ENCODE measurements at places on chromosomes 6 and 20.

DNA sequence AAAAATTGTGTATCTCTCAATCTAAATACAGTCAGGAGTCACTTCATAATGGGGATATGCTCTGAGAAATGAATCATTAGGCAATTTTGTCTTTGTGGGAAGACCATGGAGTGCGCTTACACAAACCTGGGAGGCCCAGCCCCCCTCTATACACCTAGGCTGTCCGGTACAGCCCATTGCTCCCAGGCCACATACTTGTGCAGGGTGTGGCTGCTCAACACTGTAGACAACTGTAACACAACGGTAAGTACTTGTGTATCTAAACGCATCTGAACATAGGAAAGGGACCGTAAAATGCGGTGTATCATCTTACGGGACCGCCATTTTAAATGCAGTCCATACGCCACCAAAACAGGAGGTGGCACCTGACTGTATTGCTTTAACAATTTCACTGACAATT is 58.0 kb upstream of the FRMD1 start:
- no peak for DNase-seq

- peak; percentile 46 for DNase-seq
Measured at GRCh38 chr20:34522969-34523871, 7.0 kb downstream of the DYNLRB1 start.

- DNase-seq = no peak
Measured at GRCh38 chr6:35015476-35015875, 125.7 kb downstream of the TCP11 start.

DNA sequence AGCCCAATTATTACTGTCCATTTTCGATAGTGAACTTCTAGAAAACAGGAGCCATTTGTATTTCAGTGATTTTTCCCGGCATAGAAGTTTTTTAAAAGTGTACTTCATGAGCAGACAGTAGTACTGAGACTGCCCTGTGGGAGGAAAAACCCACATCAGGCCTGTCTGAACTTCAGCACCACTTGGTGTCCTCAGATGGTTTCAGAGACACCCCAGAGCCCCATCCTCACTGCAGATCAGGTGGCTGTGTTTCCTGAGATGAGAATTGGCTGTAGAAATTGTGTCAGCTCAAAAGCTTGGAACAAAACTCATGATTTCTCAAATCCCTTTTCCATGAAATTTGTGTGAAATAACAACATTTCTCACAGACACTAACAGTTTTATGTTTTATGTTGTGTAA is 110.0 kb upstream of the RIN2 start:
- DNase-seq = no peak

DNA sequence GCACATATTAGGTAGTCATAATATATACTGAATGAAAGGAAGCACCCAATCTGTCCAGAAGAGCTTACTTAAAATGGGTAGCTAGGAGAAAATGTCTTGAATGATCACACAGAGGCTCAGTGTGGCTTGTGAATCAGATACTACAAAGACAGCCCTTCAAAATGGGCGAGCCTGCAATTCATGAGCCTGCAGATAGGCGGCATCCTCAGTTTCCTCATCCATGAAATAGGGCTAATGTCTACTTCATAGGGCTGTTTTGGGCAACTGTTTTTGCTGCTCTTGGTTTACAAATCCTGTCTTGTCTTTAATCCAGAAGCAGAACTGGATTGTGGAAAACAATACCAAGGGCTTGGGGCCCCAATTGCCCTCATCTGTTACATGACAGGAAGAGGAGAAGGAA is 129.3 kb upstream of the KCNK16 start:
- DNase-seq = no peak

DNA sequence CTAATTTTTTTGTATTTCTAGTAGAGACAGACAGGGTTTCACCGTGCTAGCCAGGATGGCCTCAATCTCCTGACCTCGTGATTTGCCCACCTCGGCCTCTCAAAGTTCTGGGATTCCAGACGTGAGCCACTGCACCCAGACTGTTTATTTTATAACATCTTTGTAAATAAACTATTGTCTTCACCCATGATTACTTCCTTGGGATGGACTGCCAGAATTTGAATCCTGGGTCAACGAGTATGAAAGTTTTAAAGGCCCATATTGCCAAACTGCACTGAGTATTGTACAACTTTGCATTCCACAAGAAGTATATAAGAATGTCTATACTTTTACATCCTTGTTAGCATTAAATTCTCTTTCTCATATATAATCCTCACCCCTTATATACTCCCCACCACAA is 38.6 kb downstream of the ZHX3 start:
- no peak for DNase-seq

GRCh38 chr6:131613296-131613925 is 14.6 kb downstream of the MED23 start:
- no peak for DNase-seq

DNA sequence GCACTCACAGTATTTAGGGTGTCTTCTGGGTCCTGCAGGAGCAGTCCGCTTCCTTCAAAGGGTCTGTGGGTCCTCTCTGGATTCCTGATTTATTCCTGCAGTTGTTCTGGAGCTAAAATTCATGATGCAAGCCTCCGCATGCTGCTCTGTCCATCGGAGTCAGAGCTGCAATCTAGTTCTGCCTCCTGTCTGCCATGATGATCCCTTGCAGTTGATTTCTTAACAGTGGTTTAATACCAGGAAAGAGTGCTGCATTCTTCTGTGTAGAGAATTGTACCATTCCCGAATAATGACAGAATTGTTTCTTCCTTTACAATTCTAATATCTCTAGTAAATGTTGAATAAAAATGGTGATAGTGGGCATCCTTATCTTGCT is 72.0 kb upstream of the B3GAT2 start:
- no peak for DNase-seq

DNA sequence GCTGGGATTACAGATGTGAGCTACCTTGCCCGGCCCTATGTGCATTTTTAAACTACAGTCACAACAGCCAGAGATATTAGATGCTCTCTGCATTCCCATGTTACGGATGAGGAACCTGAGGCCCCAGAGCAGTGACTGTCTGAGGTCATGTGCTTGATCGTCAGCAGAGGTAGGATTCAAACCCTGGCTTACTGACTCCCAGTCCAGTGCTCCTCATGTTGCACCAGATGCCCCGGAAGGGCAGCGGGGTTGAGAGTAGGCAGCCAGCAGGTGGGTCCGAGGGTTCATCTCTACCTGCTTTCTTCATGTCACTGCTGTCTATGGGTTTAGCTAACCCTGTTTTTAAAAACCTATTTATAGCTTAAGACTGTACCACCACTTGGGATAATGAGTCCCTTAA is 9.3 kb upstream of the ZNF335 start:
- no peak for DNase-seq

DNA sequence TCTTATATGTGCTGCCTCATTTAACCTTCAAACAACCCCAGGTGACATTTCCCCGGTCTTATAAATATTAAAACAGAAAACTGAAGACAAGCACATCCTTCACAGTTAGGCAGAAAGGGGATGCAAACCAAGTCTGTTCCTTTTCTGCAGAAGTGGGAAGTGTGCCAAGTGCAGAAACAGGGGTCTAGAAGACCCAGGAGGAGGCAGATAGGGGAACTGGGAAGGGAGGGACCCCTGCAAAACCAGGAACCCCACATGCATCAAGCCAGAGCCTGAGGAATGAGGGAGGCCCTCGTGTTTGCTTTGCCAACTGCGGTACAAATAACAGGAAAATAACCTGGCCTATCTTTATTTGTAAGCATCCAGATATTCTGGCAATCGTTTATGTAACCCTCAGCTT is 17.0 kb upstream of the CST3 start:
- no peak for DNase-seq

DNA sequence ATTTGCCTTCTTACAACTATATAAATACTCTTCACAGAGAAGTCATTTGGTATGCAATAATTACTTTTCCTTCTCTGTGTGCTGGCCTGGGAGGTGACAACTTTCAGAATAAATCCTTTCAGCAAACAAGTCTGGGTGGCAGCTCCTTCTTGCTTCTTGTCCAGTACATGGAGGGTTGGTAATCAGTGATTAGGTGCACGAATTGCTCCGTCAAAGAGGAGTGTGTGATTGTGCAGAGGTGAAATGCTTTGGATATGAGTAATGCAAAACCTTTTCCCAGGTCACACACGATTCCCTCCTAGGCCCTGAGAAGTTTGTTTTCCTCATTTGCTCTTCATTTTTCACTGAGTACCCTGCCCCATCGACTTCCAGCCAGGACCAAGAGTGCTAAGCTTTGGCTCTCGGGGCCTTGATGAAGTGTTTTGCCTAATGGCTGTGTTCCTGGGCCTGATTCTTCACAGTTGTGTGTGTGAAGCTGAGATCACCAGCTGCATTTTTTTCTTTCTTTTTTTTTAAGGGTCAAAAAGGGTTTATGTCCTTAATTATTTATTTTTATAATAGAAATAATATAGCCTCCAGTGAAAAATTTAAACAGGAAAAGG is 216.5 kb downstream of the ZMYND8 start:
- DNase-seq = no peak

- DNase-seq = no peak
Measured at GRCh38 chr6:77180326-77180725, 283.0 kb downstream of the HTR1B start.

DNA sequence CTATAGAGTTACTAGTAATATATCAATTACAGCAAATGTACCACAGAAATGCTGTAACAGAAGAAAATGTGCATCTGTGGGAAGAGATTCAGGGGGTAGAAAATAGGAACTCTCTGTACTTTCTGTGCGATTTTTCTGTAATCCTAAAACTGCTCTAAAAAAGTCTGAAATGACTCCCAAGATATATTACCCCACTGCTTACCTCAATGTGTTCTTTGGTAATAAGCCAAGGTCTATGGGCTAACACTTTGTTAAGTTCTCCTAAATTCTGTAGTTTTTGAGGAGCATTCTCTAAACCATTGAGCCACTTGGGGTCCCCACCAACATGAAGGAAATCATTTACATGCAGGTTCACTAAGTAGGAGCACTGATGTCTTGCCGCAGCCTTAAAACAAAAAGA is 94.4 kb downstream of the SESN1 start:
- no peak for DNase-seq

DNA sequence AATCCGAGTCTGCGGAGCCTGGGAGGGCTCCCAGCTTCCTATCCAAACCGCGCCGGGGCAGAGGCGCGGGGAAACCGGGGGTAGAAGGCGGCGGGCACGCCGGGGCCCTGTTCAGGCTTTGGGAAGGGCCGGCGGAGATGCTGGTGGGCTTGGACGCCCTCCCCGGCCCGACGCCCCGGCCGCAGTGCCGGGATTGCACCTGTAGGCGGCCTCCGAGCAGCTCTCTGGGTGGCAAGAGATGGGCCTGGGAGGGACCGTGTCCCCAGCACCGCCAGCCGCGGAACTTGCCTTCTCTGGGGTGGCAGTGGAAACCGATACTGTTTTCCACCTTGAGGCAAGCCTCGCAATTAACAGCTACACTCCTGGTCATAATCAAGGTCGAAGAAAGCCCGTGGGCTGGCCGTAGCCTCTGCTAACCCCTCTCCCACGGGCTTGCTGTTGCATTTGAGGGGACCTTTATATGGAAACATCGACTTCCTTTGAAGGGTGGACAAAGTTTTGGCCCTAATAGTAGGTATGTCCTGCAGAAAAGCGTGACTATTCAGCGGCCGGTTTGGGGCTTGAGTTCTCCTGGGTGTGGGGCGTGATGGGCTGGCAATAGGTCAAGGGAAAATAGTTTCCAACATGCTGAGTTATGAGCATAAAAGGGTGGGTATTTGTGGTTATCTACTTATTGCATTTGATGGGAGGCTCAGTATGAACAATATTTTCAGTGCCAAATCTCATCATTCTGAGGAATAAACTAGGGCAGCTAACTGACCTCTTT is 1.1 kb upstream of the JAG1 start:
- peak; percentile 80 for DNase-seq

GRCh38 chr6:111805511-111806164 is 67.6 kb downstream of the FYN start:
- DNase-seq = peak; percentile 75

DNA sequence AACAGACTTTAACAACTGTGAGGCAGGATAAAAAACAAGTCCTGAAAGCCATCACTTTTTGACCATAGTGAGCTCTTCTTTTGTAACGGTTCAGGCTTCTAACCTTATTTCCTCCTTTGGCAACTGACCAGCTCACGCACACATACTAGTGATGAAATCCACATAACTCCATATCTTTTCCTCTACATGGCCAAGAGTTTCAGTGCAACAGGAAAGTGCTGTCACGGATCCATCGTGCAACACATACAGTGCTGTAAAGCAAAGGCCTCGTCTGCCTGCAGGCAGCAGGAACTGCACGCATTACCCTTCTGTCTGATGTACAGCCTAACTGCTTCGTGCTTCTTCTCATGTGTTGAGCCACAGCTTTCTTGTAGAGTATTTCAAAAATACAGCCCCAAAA is 108.5 kb downstream of the EPM2A start:
- DNase-seq = no peak

GRCh38 chr6:196543-196942 is 95.7 kb upstream of the DUSP22 start:
- no peak for DNase-seq

- DNase-seq = no peak
Measured at GRCh38 chr6:154580397-154581135, 70.1 kb upstream of the CNKSR3 start.

GRCh38 chr20:53208110-53208832 is 236.1 kb downstream of the TSHZ2 start:
- DNase-seq = peak; percentile 14

- no peak for DNase-seq
Measured at GRCh38 chr20:4632876-4633275, 88.8 kb upstream of the PRND start.

- DNase-seq = no peak
Measured at GRCh38 chr6:142275236-142276006, 26.4 kb upstream of the ADGRG6 start.

- DNase-seq = no peak
Measured at GRCh38 chr6:95593025-95593424, 15.7 kb downstream of the MANEA start.

GRCh38 chr6:107716688-107717089 is 107.4 kb downstream of the SCML4 start:
- peak; percentile 57 for DNase-seq

GRCh38 chr20:2006452-2007361 is 12.8 kb upstream of the PDYN start:
- DNase-seq = peak; percentile 29

DNA sequence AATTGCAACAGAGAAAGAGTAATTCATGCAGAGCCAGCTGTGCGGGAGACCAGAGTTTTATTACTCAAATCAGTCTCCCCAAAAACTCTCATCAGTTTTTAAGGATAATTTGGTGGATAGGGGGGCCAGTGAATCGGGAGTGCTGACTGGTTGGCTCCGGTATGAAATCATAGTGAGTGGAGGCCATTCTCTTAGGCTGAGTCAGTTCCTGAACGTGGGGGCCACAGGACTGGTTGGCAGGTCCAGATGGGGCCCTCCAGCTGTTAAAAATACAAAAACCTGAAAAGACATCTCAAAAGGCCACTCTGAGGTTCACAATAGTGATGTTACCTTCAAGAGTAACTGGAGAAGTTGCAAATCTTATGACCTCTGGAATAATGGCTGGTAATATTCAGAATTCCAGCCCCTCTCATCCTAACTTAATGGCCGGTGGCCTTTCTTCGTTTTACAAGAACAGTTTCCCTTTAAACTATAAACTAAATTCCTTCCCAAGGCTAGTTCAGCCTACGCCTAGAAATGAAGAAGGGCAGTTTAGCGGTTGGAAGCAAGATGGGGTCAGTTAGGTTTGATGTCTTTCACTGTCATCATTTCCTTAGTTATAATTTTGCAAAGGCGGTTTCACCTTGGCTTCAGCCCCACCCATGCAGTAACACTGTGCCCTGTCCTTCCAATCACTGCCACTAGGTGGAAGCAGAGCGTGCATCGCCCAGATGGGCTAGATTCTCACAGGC is 6.8 kb upstream of the MICA start:
- peak; percentile 87 for DNase-seq
